ENCODE measurements at places on chromosomes 1 and 21.

DNA sequence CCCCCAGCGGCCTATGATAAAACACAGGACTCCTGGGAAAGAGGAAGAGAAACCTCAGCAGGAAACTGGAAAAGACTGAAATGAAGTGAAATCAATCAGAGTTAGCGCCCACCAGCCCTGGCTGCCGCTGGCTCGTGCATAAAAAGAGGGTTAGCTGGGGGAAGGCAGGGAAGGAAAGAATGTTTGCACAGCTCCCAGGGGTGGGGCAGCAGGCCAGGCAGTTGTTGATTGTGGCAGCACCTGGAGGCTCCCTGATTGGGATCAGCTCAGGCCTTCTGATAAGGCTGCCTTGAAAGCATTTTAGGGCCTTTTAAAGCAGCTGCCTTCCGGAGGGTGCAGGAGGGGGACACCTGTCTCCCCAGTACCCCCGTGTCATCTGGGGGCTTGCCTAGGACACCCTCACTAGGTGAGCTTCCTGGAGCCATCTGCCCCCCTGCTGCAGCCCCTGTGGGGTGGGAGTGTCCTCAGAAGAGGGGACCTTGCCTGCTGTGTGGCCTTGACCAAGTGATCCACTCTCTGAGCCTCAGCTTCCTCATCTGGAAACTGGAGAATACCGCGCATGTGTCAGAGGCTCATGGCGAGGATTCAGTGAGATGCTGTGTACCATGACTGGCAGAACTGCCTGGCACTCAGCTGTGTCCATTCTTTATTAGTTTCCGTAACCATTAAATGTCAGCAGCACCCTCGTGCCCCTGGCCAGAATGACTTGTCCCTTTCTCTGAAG is 6.6 kb downstream of the EPHB2 start:
- DNase-seq = no peak

- no peak for DNase-seq
Observed at GRCh38 chr1:235545292-235545930, 41.2 kb upstream of the B3GALNT2 start.

- DNase-seq = no peak
Observed at GRCh38 chr1:24856787-24857506, 73.1 kb downstream of the RUNX3 start.

GRCh38 chr1:175154629-175155472 is 37.7 kb downstream of the KIAA0040 start:
- peak; percentile 56 for DNase-seq

GRCh38 chr1:102185260-102185659 is 188.5 kb upstream of the OLFM3 start:
- no peak for DNase-seq

- no peak for DNase-seq
Observed at GRCh38 chr1:2125350-2126211, 69.0 kb downstream of the FAAP20 start.

DNA sequence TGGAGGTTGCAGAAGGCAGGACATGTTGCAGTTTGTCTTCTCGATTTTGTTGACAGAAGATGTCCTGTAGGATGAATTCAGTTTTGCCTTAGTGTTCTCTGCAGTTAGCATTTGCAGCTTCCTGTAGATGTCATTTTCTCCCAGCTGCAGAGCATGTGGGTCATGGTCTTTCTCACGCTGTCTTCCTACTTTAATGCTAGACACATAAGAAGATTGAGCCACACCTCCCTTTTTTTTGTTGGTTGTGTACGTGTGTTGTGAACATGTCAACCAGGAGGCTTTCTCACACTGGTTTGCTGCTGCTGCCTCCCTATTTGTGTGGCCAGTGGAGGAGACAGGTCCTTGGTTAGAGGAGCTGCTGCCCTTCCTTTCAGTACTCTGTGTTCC is 110.7 kb downstream of the VPS13D start:
- DNase-seq = no peak

GRCh38 chr1:227174164-227174563 is 144.1 kb downstream of the CDC42BPA start:
- peak; percentile 23 for DNase-seq

- peak; percentile 35 for DNase-seq
Observed at GRCh38 chr1:58331156-58331555, 215.4 kb downstream of the OMA1 start.

DNA sequence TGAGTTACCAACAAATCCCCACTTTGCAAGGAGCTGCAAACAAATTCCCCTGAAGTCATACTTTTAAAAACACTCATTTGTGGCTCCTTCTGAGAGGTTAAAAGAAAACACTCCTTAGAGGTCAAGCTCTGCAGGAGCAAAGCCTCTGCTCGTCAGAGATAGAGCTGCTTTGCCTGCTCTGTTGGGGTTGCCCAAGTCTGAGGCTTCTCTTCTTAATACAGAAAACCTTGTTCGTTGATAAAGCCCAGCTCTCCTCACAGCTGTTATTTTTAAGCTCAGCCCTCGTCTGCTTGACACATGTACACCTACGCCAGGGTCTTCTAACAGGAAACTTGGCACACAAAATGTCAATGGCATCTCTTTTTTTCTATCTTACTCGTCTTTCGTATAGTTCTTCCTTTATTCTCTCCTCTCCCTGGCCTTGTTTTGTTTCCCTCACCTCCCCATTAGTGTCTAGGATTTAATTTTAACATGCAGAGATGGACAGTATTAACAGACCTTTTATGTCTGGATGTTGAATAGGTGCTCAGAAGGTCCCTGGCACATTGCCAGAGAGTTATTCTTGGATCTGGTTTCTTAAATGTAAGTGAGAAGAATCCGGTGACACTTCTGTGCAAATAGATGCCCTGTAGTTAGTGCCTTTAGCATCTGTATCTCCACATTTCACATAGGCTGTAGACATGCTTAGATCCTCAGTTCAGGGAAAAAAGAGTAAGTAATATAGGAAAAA is 86.0 kb downstream of the LRRC53 start:
- no peak for DNase-seq

- DNase-seq = no peak
Observed at GRCh38 chr21:43928222-43929125, 63.5 kb downstream of the AGPAT3 start.

DNA sequence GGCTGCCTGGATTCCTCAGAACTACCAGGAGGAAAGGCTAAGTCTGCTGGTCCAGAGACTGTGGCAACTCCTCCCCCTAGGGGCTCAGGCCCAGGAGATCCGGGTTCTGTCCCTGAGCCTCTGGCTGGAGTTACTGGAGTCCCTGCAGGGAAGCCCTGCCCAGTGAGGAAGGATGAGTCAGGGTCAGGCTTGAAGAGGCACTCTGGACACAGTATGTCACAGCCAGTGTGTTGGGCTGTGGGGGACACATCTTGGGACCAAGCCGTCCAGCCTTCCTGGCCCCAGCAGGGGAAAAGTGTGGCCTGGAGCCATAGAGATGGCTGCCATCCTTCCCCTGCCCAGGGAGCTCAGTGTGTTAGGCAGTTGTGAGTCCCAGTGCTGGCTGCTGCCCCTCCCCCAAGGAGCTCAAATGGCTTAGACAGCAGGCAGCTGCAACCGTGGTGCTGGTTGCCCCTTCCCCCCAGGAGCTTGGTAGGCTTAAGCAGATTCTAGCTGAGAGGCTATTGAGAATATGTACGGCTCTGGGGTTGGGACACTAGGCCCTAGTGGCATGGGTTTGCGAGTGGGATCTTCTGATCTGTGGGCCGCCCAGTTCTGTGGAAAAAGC is 28.2 kb upstream of the RABGAP1L start:
- no peak for DNase-seq

DNA sequence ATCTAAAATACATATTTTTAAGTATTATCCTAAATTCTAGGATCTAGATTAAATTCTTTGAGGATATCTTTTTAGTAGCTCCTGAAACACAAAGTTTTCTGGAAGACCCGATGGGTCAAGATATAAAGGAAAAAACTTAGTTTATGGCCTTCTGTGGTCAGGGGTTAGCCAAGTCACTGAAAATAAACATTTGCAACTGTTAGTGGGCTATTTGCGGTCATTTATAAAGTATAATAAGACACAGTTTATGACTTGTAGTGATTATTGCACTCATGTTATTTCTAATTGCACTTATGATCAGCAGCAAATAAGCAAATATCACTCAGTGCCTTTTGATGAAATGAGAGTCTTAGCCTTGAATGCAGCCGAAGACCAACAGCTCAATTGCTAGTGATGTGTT is 183.3 kb downstream of the NFIA start:
- no peak for DNase-seq

- no peak for DNase-seq
Observed at GRCh38 chr1:217813031-217813430, 181.9 kb downstream of the SPATA17 start.

DNA sequence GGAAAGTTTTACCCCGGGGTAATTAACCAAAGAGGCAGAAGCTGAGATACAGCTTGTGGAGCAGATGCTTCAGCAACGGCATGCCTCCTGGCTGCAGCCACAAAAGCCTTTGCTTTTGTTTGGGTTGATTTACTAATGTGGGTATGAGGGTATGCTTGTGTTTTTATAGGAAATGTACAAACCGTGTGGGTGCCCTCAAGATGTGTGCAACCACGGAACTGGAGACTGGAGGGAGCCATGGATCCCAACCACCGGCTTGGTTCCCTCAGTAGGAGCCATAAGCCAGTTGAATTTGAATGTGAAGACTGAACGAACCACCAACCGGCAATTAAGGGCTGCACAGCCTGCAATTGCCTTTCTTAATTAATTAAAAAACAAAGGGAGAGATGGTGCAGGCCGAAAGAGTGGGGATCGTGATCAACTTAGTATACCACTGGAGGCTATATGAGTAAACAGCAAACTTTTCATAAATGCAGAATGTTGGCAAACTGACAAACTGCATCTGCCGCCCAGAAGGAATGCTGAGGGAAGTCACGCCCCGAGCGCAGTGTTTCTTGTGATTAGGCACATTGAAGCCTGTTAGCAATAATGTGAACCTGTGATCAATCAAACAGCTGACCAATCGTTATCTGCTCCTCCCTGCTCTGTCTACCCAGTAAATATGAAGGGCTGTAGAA is 104.1 kb downstream of the DISP1 start:
- DNase-seq = no peak

DNA sequence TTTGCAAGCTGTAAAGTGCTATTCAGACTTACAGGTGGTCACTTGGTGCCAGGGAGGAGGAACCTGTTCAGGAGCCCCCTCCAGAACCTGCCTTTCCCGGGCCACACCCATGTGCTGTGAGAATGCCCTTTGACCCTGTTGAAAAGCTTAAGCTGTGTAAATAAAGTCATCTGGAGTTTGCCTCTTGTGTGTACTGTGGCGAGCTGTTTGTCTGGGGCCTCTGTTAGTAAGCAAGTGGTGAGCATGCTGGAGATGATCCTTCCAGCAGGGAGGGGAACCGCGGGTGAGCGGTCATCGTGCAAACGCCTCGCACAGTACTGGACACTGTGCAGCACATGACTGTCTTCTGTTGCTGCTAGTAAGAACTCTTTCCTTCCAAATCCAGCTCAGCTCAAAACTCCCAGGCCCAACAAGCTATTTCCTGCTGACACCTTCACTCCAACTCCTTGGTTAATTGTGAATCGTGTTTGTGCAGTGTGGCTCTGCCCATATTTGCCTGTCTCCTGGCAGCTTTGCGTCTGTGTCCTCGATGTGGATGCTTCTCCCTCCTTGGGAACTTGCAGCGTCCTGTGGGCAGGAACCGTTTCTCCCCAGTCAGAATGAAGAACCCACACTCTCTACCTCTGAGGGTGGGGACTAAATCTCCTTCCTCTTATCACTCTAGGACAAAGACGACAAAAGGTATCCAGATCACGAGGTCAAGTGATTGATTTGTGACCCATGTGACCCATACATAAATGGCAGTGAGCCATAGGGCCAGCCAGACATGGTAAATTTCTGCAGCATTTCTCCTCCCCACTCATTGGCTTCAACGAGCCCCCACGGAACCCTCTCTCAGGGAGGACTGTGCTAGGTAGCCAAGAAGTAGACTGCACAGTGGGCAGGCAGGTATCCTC is 13.9 kb upstream of the BTG2 start:
- DNase-seq = no peak

- DNase-seq = no peak
Observed at GRCh38 chr1:116515702-116516101, 55.1 kb downstream of the CD58 start.

- DNase-seq = peak; percentile 21
Observed at GRCh38 chr1:116842654-116843053, 67.1 kb upstream of the PTGFRN start.

GRCh38 chr1:39835935-39836594 is 47.2 kb downstream of the TRIT1 start:
- no peak for DNase-seq

- no peak for DNase-seq
Observed at GRCh38 chr1:24443241-24443656, 27.6 kb downstream of the NIPAL3 start.

DNA sequence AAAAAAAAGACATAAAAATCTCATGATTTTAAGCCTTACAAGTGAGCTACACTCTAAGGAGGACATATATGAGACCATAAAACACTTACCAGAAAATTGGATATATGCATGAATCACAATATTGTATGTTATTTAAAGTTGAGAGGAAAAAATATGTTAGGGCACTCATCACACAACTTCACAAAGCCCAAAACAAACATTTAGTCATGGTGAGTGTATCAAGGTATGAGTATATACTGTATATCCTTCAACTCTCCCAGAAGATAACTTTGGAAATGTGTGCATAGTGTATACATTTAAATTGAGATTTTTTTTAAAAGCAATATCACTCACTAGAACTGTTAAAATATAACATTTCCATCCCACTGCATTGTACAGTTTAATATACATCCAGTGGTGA is 259.3 kb downstream of the SRGAP2C start:
- peak; percentile 15 for DNase-seq

DNA sequence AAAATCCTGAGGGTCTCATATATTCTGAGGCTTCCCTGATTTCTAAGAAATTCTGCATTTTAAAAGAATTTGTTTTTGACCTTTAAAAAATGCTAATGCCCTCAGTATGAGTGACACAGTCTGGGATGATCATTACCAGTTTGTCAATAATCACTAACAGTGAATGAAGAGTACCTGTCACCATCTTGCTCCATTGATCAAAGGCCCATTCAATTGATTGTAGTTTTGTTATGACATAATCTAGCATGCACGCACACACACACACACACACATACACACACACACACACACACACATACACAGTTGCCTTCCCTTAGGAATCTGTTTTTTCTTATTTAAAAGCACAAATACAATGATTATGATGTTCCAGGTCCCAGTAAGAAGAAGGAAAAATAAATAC is 250.4 kb downstream of the NFIA start:
- DNase-seq = no peak

Data from fibroblast of mammary gland (primary cell).